ENCODE measurements at places on chromosomes 16 and 17.

DNA sequence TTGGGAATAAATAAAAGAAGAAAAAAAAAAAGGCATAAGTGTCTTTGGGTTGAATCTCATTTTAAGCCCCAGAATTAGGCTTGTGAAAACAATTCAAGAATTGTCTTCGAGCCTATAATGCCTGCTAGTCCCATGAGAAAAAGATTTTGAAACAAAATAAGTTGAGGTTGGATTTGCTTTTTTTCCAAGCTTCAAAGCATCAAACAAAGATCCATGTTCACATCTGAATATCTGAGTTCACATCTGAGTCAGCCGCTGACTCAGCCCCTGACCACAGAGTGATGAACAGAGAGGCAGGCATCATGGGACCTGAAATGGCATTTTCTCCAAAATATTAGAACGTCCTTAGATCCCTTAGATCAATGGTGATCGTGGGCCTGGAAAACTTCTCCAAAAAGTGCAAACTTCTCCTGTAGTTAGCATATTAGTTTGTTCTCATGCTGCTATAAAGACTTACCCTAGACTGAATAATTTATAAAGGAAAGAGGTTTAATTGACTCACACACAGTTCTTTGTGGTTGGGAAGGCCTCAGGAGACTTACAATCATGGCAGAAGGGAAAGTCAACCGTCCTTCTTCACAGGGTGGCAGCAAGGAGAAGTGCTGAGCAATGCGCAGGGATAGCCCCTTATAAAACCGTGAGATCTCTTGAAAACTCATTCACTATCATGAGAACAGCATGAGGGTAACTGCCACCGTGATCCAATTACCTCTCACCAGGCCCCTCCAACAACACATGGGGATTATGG lies 294.6 kb upstream of the HSBP1 start:
- DNase-seq, result no peak

DNA sequence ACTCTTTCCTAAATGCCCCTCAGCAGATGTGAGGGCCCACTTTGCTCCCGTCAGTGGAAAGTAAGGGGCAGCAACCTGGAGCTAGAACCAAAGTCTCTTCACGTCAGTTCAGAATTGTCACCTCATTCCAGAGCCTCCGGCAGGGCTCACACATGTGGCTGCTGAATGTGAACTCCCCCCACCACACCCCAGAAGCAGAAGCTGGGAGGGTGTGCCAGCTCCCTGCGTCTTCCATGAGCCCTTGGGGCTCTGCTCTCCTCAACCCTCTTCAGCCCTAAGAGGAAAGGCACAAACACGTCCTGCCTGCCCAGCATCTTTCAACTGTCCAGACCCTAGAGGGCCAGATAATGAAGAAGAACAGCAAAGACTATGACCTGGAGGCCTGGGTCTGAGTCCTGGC lies 105.3 kb downstream of the SALL1 start:
- DNase-seq, result no peak

DNA sequence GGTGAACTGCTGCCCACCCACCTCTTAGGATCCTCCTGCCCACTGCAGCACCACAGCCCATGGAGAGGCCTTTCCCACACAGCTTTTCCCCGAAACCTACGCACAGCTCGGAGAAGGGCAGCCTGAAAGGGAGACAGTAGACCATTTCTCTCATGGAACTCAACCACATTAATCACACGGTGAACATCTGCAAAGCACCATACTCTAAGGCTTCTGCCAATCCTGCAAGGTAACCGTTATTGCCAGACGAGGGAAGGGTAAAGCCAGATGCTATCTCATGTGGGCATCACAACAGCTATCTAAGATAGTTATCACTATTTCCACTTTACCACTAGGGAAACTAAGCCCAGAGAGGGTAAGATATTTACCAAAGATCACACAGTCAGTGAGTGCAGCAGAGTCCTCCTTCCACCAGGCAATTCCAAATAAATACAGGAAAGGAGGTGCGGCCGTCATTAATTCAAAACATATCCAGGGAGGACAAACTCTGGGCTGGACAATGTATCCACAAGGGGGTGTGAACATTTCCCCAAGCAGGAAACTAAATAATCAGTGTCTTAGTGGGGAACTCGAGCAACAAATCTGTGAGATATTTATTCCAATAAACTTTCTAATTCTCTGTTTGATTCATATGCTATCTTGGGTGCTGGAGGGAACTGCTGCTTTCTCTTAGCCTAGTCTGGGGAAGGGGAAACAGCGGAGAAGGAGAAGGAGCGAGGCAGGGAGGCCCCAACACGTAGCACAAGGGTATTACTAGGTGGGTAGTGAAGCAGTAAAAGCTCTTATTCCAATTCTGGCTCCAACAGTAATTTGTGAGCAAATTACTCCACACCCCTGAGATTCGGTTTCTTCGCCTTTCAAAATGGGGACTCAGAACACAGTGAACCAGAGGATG lies 723 bp downstream of the TMEM186 start:
- DNase-seq, result no peak

DNA sequence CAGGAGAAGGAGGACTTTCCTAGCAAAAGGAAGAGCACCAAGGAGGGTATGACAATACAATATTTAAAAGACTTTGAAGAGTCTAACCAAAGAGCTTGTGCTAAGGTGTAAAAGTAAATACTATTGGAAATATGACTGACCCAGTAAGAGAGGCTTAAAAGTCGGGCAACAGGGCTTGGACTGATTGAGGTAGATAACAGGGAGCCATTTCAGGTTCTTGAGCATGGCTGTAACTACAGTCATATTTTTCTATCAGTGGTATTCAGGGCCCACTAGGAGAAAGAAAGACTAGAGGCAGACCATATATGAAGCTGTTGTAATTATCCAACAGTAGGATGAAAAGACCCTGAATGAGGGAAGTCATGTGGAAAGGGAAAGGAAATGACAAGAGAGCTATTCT lies 62.3 kb downstream of the SMURF2 start:
- DNase-seq, result no peak

DNA sequence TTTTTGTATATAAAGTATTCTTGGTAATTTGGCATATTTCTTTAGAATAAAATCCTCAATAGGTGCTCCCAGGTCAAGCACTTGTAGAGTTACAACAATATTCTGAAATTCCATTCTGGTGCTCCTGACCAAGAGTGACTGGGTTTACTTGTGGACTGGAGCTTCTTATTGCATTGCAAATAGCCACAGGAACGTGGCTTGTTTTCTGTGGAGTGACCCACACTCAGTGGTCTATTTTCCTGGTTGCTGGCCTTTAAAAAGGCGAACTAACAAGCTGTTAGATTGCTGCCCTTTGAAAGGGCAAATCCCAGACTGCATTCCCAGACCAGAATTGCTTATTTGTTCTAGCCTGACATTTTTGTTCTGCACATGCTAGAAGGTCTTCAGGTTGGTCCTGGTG lies 658.8 kb upstream of the GOT2 start:
- no peak for DNase-seq

GRCh38 chr17:8163978-8164814 lies 1.4 kb upstream of the VAMP2 start:
- no peak for DNase-seq

GRCh38 chr16:11635113-11635652 lies 33.1 kb upstream of the SNN start:
- DNase-seq, result no peak

GRCh38 chr17:2122641-2123302 lies 67.9 kb downstream of the HIC1 start:
- no peak for DNase-seq

- no peak for DNase-seq
These were observed 4.8 kb downstream of the RPA1 start for GRCh38 chr17:1834380-1835149.
